Osteoblast (primary cell): ENCODE measurements at places on chromosomes 4 and X. TPM values are rescaled to one million over a fixed set of nuclear protein-coding genes. Genes with fewer than 3 reads are reported as not detected.

GRCh38 chrX:39653691-39654090, 444.1 kb downstream of the BCOR start:
- no peak for DNase-seq

DNA sequence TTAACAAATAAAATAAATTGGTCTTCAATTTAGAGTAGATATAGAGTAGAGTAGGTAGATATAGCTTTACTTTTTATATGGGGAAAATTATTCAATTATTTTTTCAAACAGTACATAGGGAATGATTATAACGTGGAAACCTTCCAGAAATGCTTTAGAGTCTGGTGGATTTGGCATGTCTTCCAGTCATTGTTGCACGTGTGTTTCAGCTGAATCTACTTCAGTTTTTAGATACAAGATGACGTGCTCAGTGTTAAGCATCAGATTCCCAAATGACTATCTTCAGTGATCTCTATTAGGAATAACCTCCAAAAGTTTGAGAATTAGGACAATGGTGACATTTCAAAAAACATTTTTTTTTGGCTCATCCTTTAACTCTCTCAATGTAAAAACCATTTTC, 616.9 kb downstream of the ANKRD50 start:
- no peak for DNase-seq

DNA sequence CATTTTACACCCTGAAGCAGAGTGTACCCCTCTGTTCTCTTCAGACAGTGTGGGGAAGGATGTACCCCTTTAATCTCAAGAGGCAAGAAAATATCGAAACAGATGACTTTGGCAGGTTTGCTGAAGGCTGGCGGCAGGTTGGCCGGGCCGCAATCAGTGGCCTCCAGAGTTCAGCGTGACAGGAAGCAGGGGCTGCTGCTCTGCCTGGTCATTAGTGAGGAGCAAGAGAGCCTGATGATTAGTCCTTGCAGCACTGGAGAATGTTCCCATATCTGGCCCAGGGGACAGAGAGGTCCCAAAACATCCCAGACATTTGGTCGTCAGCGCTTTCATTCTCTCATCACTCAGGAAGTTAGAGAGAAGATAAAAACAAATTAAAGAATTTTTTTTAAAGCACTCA, 352.8 kb downstream of the SPRY1 start:
- no peak for DNase-seq

Gene BMX
- total RNA-seq, result not detected in 2 replicates

- DNase-seq, result no peak
Observed at GRCh38 chr4:93416344-93417128, 412.0 kb upstream of the ATOH1 start.

GRCh38 chr4:121182296-121182695, 18.2 kb upstream of the TNIP3 start:
- DNase-seq, result no peak

Gene STATH
- not detected in 2 replicates for total RNA-seq

GRCh38 chr4:15652191-15652590, 3.0 kb downstream of the FBXL5 start:
- no peak for DNase-seq

DNA sequence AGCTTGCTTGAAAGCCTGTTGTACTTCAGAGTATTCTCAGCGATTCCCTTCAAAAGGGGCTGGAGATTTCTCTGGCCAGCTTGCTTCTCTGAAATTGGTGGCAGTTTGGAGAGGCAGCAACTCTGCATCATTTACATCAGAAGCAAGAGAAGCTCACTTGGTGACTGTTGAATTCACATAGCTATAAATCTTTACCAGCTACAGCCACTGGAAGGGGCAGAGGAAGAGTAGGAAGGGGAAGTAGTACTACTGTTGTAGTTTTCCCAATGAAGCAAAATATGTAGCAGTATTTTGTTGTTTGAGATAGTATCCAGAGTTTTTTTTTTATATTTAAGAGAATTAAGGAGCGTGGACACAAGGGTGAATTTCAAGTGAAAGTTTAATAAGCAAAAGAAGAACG, 2.8 kb downstream of the TENT5D start:
- no peak for DNase-seq

Gene C4orf50
- total RNA-seq, result not detected in 2 replicates
